Activated CD4-positive, alpha-beta T cell treated with anti-CD3 and anti-CD28 coated beads for 48 hours (primary cell): ENCODE measurements at places on chromosomes 5 and 9.

DNA sequence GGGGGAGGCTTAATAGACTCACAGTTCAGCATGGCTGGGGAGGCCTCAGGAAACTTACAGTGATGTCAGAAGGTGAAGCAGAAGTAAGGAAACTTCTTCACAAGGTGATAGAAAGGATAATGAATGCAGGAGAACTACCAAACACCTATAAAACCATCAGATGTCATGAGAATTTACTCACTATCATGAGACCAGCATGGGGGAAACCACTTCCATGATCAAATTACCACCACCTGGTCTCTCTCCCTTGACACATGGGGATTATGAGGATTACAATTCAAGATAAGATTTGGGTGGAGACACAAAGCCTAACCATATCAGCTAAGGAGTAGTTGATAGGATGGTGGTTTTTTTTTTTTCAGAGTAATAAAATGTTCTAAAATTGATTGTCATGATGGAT, 201.8 kb downstream of the CDH12 start:
- no peak for DNase-seq

GRCh38 chr5:32201122-32201753, 27.1 kb upstream of the GOLPH3 start:
- no peak for DNase-seq

DNA sequence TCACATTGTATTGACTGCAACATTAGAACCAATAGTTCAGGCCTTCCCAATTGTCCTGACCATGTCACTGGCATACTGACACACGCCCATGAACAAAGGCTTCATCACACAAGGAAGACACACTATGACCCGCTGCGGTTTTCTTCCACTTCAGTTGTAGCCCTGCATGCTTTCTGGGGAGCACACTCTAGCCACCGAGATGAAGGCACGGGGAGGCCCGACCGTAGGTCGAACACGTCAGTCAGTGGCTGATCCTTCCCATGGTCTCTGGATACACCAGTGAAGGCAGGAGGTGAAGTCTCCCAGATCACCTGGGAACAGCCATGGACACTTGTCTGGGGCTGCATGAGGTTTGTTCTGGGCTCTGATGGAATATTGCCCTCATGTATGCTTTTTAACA, 224.7 kb downstream of the FSTL4 start:
- DNase-seq: no peak

- no peak for DNase-seq
Observed at GRCh38 chr9:36902080-36902716, 131.9 kb downstream of the PAX5 start.

DNA sequence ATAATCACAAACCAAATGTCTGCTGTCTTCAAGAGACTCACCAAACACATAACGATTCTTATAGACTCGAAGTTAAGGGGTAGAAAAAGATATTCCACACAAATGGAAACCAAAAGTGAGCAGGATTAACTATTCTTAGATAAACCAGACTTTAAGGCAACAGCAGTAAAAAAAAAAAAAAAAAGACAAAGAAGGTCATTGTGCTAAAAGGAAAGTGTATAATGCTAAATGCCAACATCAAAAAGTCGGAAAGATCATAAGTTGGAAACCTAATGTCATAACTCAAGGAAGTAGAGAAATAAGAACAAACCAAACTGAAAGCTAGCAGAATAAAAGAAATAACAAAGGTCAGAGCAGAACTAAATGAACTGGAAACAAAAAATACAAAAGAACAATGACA, 714.6 kb downstream of the SEMA5A start:
- DNase-seq: no peak

DNA sequence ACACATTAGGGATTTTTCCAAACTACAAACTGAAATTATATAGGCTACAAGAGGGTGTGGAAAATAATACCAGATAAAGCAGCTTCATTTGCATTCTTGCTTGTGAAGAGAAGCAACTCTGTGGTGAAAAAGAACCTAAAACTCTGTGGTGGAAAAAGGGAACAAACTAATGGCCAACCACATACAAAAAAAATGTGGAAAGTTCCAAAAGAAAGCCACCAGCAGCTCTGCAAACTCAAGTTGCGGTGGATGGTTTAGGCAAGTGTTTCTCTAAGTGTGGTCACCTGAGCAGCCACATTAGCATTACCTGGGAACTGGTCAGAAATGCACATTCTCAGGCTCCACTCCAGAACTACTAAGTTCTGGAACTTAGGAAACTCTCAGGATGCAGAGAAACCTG, 586.4 kb downstream of the ACTL7B start:
- no peak for DNase-seq

DNA sequence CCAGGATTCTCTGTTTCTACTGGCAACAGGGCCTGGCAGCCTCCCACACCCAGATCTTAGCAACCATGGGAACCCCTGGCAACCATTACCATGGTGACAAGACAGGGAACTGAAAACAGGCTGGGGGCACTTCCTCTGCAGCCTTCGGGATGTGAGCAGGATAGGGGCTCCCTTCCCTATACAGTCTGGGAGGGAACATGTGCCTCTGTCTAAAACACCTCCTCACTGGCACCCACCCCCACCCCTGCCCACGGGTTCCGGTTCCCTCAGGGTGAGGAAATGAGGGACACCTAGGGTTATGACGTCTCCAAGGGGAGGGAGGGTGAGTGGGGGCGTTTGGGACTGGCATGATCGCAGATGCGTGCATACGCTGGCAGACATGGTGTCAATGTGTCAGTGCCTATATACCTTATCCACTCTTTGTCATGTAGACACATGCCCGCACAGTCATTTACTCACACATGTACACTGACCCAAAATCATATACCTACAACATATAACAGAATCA, 3.0 kb upstream of the DNAJB5 start:
- DNase-seq: peak; percentile 59

DNA sequence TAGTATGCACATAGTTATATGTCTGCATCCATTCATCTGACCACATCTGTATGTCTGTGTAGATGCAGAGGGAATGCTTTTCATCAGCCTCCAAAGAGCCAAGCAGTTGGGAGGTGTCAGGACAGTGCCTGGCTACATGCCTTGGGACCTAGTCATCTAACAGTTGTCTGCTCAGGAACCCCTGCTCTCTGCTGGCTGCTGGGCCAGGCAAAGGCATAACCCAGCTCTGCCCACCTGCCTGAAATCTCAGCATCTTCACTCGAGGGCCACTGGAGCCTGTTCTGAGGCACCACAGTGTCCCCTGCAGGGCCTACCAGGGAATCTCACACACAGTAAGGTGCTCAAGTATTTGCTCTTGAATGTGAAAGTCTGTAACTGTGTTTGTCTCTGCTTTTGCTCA, 3.7 kb downstream of the C9orf50 start:
- DNase-seq: no peak

DNA sequence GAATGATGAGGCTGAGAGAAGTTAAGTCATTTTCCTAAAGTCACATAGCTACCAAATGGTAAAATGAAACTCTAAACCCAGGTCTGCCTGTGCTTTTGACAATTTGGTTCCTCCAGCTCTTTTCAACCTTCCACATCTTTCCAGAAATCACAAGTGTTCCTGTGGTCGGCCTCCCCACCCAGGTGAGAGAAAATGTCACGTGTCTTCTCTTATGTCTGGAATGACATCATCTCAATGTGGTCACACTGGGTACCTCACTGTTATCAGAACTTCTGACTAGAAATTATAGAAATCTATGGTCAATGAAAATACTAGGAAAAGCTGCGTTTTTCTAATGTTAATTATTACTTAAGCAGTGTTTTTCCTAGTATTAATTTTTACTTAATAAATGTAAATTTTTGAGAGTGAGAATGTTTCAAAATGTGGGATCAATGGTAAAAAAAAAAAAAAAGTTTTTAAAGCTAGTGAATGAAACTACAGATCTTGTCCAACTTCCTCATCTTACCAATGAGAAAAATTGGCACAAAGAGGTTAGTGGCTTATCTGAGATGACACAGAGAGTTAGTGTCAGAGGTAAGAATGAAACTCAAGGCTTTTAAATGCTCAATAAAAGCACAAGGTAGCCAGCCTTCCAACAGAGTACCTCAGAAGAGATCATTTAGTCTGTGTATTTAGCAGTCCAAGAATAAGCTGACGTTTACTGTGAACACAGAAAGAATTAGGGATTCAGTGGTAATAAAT, 228.7 kb upstream of the NR4A3 start:
- no peak for DNase-seq

DNA sequence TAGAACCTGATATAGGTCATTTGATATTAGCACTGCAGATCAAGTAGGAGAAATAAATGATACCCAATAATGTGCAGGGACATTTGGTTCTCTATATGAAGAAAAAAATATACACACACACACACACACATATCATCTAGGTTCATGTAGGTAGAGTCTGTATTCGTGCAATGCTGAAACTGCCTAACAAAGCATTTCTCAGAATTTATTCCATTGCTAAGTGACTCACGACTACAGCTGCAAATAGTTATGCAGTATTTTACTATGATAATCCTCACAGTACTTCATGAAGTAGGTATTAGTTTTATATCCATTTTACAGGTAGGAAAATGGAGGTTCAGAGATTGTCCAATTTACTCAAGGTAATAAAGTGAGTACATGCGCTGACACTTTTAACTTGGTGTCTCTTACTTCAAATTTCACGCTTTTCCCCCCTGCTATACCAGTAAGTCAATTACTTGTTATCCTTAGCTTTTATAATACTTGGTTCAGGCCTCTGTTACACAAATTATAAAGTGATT, 2.4 kb downstream of the GIN1 start:
- DNase-seq: no peak
